ENCODE measurements at places on chromosomes 4 and X. TPM values are rescaled to one million over a fixed set of nuclear protein-coding genes. Genes with fewer than 3 reads are reported as not detected.

DNA sequence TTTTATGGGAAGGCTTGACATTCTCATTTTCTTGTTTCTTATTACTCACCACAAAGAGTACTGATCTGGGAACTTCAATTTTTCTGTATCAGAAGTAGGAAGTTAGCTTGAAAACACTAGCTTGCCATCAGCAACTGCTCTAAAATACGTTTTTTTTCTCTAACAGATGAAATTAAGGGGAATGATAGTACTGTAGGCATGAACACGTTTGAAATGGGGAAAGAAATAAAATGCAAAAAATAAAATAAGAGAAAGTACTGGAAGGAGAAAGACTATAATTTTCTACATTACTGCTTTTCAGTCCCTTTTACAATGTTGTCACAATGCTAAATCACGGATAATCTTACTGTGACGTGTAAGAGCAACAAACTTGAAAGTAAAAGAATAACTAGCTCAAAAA is 1.5 kb downstream of the RADX start:
- no peak for DNase-seq

DNA sequence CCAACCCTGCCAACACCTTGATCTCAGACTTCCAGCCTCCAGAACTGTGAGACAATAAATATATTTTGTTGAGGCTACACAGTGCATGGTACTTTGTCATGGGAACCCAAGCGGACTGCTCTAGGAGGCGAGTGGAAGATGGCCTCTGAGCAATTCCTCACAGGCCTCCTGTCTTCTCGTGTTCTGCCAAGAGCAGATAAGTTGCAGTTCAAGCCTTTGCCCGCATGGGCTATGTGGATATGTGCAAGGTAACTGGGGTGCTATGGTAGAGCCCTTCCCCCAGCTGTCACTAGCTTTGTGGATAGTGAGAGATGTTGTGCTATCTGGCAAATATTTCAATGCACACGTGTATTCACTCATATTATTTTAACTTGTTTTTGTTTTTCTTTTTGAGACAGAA is 156.0 kb upstream of the BCOR start:
- no peak for DNase-seq

The PPBP gene
- not detected for total RNA-seq

DNA sequence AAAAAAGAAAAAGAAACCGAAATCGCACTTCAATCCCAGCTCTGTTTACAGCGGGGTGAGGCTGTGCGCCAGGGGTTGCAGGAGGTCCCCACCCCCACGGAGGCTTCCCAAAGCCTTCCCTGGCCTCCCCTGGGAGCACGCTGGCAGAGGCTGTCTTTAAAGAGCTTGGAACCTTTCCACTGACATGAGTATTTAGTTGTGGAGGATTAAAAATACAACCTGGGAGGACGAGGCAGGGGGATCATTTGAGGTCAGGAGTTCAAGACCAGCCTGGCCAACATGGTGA is 69.1 kb downstream of the PPP2R2C start:
- no peak for DNase-seq

DNA sequence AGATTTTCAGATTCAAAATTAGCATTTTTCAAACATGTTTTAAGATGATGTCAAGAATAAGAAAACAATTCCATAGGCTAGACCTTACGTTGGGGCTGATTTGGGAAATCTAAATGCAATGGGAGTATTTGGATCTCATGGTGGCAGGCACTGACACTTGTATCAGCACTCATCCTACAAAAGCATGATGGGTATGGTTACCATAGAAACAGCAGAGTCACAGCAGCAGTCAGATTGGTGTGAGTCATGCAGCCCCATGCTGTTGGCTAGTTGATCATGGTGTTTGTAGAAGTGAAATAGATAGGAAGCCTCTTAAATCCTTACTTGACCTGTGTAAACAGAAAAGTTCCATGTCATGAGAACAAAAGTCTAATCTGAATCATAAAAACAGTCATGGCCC is 1637.3 kb upstream of the PABPC4L start:
- DNase-seq, result no peak

The FHDC1 gene
- total RNA-seq, result 0.13 TPM

DNA sequence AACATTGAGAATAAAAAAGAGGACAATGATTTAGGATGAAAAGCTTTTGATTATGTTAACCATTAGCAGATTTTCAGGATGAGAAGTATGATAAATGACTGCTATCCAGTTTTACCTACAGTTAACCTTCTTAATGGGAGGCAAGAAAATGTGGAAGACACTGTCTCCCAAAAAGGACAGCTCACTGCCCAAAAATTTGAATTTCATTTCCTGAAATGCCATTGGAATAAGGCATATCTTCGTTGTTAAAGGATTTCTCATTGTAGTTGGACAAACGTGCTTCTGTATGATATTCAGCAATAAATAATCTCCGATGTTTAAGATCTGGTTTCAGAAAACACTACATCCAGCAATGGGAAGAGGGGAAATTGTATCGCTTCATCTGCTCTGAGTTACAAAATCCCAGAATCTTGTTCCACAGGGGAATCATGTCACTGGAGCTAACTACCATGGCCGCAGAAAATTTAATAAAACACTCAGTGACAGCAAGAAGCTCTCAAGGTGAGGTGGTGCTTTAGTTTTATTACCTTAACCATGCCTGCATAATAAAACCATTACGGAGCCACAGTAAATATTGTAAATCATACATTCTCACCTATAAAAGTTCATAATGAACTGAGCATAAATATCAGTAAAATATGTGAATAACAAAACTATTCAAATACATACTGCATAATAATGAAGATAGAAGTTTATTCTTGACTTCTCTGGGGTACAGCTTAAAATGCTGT is 552.3 kb downstream of the PCDH7 start:
- no peak for DNase-seq

DNA sequence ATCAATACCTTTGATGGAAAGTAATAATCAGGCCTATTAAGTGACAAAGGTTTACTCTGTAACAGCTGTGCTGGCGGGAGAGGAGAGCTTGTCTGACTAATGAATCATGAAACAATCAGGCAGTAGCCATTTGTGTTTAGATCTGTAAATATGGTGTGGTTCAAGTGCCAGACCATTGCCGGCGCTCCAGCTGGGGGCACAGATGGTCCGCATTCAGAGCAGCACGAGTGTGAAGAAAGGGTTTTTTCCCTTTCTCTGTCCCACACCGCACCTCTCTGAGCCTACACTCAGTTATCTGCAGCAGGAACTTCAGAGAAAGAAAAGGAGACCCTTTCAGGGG is 111.3 kb upstream of the PAQR3 start:
- DNase-seq, result no peak
